ENCODE measurements at places on chromosomes 6 and 20. TPM values are rescaled to one million over a fixed set of nuclear protein-coding genes. Genes with fewer than 3 reads are reported as not detected.

DNA sequence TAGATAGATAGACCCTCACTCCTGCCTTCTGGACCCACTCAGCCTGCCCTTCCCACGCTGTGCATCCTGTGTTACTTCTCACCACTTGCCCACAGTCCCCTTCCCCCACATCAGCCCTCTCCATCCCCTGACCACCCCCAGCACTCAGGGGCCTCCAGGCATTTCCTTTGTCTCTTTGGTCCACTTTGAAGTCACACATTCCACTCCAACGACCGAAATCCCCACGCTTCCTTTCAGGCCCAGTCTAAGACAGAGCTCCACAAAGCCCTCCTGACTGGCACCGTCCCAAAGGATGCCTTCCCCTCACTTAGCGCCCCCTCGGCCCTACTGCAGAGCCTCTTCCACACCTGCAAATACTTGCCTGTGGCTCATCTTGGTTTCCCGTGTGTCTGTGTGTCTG lies 83.8 kb downstream of the FOXF2 start:
- H3K36me3 ChIP-seq = no peaks in the 10 kb centered on the region
- no peak for DNase-seq
- H3K27ac ChIP-seq = no peak overlapping the region
- H3K4me3 ChIP-seq = no peak overlapping the region
- peaks cover 3% of the 10 kb centered on the region for H3K4me1 ChIP-seq

Gene RBBP8NL
- not detected for total RNA-seq

GRCh38 chr6:83044091-83044768 lies 21.4 kb downstream of the UBE3D start:
- H3K27me3 ChIP-seq = no peaks in the 10 kb centered on the region
- H3K27ac ChIP-seq = no peak overlapping the region
- no peak overlapping the region for H3K4me3 ChIP-seq
- no peaks in the 10 kb centered on the region for H3K4me1 ChIP-seq
- DNase-seq = no peak

Gene ARHGAP40
- total RNA-seq = not detected

Gene HTR1B
- total RNA-seq = not detected

Measured in activated CD8-positive, alpha-beta T cell treated with anti-CD3 and anti-CD28 coated beads, Interleukin-2, amount 10 ng/mL, durations not matched to agents 7 days and 5 days (primary cell).